Pulmonary artery endothelial cell (primary cell): ENCODE measurements at places on chromosomes 2 and 18. TPM values are rescaled to one million over a fixed set of nuclear protein-coding genes. Genes with fewer than 3 reads are reported as not detected.

Gene EMILIN2
- 8.2 and 11.8 TPM in 2 replicates for total RNA-seq

- DNase-seq = peak; percentile 11
These were observed 45.4 kb downstream of the TTN start for GRCh38 chr2:178761759-178762371.

GRCh38 chr2:2839782-2840531, 508.9 kb upstream of the MYT1L start:
- no peak for DNase-seq

DNA sequence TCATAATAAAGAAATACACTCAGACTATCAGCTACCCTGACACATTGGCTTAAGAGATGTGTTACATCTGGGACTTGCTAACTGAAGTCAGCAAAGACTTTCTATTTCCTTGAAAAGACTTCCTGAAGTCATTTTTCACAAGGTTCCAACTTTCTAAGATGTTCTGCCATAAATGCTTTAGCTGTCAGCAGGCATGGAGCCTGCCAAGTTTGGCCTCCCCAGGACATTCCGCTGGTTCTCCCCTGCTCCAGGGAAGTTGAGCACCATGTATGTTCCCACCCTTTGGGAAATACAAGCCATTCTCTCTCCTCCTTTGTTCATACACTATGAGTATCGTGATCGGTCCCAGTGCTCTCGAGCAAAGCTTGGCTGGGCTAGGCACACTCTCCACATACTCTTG, 202.7 kb upstream of the CCDC68 start:
- no peak for DNase-seq

- DNase-seq = no peak
These were observed 5.7 kb downstream of the RAMP1 start for GRCh38 chr2:237864940-237865622.
